Right lung (tissue), 10 donors: ENCODE measurements at places on chromosomes 2 and 18. TPM values are rescaled to one million over a fixed set of nuclear protein-coding genes. Genes with fewer than 3 reads are reported as not detected.

Gene ANKRD39
- polyA plus RNA-seq = 10.2 TPM

Gene CREB1
- polyA plus RNA-seq = 83.4 TPM

Gene UBR3
- polyA plus RNA-seq = 45.2 TPM

Gene DUSP2
- polyA plus RNA-seq = 1.2 TPM

Gene DDX18
- polyA plus RNA-seq = 90.0 TPM

Gene FHOD3
- polyA plus RNA-seq = 2.3 TPM

DNA sequence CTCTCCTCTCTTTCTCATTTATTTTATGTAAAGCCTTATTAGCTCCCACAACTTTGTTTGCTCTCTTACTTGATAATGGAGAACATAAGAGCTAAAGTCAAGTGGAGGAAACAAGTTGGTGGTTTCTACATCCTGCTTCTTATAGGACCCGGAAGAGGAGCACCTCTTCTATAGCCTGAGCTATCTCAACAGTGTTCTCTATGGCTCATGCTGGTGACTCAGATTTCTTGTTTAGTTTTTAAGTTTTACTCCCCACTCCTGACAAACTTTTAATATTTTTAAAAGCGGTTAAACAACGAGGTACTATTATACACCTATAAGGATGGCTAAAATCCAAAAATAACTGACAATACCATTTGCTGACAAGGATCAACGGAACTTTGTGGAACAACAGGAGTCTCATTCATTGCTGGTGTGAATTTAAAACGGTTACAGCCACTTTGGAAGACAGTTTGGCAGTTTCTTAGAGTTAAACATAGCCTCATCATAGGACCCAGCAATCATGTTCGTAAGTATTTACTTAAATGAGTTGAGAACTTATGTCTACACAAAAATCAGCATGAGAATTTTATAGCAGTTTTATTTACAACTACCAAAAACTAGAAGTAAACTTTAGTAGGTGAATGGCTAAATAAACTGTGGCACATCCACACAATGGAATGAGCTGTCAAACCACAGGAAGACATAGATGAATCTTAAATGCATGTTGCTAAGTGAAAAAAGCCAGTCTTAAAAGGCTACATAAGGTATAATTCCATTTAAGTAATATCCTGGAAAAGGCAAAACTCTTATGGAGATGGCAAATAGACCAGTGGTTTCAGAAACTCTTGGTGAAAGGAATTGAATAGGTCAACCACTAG, 12.7 kb upstream of the CDC42EP3 start:
- DNase-seq = no peak

- DNase-seq = no peak
Measured at GRCh38 chr2:237500681-237501424, 13.8 kb downstream of the MLPH start.

DNA sequence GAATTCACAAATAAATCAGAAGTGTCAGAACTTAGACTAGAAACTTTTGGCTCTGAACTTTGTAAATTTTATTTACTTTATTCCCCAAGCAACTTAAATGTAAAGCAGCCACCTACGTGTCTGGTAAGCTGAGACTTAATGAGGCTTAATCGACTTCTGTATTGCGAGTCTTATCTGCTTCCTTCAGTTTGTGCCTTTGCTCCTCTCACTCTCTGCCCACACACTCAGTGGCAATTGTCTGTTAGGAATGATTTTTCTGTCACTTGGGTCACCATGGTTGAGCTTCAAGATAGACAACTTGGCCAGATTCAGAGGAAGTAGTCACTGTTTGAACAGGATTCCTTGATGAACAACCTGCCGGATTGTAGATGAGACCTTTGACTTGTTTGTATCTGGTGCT, 691.4 kb upstream of the FSHR start:
- DNase-seq = no peak

GRCh38 chr2:118841450-118841827, 6.0 kb downstream of the EN1 start:
- no peak for DNase-seq

DNA sequence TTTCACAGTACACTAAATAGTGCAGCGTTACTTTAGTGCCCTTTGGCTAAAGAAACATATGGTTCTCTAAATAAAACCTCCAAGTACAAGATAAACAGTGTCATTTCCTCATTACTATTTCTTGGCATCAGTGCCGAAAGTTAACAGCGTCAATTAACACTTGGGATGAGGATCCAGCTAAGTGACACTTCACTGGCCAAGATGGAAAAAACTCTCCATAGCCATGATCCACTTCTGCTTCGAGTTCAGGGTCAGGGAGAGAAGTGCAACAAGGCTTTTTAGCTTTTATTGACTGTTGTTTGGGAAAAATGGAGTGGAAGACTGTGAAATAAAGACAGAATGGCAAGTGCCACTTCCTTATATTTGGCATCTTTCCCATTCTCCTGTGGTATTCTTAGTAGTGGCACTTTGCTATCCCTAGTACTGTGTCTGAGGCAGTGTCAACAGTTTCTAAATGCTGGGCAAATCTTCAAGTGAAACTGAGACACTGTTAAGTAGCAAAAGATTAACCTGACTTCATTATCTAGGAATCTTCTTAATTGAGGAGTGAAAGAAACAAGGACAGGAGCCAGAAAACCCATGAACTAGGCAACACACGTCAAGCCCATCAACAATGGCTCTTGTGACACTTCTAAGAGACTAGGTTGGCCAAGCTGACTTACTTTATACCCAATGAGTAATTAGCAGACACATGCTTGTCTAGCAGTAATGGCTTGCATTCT, 222.5 kb upstream of the SESTD1 start:
- DNase-seq = peak; percentile 57

DNA sequence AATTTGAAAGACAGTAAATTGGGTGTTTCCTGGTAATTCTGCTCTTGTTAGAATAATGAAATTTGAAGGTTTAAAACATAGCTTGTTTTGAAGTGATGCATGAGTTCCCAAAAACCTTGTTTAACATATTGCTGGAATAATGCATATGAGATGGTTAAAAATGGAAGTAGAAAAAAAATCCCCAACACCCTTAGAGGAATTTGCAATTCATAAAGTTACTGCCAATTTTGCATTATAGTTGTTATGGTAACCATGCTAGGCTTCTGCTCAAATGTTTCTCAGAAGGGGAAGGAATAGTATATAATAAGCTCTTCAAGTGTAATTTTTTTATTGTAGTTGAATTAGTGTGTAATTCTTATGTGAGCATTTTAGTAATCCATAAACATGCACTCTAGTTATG, 49.1 kb downstream of the FASTKD2 start:
- DNase-seq = no peak

GRCh38 chr2:12755384-12755783, 38.6 kb downstream of the TRIB2 start:
- DNase-seq = no peak

GRCh38 chr18:12408247-12408869, 629 bp downstream of the PRELID3A start:
- peak; percentile 30 for DNase-seq
